HEK293T (cell line): ENCODE measurements at places on chromosomes 3 and 15.

DNA sequence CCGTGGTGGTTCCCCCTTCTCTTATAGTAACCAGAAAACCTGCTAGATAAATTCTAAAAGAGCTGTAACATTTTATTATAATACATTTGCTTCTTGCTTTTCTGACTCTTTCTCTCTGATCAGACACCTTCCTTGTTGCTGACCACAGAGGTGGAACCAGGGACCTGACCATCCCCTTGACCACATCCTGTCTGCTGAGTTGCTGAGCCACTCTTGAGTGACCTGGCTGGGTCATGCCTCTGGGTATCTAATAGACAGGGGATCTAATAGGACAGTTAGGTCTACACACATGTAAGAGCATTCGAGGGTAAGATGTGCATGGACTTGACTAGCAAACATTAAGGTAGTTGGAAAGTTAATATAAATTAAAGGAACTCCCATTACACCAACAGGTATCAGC, 22.8 kb upstream of the TRIM59 start:
- DNase-seq: no peak

DNA sequence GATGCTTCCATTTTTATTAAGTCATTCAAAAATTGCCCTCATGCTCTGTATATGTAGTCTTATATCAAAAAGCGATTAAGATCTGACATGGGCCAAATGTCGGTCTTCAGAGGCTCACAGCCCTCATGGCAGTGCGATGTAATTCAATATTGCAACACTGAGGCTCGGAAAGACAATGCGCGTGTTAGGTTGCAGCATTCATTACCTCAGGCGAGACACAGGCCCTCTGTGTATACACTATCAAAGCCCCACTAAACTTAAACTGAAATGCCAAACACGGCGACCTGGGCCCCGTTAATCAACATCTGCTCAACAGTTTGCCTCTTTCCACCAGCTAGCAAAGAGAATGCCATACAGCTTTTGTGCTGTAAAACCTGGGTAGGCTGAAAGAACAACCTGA, 413.4 kb downstream of the ERC2 start:
- DNase-seq: peak; percentile 32

DNA sequence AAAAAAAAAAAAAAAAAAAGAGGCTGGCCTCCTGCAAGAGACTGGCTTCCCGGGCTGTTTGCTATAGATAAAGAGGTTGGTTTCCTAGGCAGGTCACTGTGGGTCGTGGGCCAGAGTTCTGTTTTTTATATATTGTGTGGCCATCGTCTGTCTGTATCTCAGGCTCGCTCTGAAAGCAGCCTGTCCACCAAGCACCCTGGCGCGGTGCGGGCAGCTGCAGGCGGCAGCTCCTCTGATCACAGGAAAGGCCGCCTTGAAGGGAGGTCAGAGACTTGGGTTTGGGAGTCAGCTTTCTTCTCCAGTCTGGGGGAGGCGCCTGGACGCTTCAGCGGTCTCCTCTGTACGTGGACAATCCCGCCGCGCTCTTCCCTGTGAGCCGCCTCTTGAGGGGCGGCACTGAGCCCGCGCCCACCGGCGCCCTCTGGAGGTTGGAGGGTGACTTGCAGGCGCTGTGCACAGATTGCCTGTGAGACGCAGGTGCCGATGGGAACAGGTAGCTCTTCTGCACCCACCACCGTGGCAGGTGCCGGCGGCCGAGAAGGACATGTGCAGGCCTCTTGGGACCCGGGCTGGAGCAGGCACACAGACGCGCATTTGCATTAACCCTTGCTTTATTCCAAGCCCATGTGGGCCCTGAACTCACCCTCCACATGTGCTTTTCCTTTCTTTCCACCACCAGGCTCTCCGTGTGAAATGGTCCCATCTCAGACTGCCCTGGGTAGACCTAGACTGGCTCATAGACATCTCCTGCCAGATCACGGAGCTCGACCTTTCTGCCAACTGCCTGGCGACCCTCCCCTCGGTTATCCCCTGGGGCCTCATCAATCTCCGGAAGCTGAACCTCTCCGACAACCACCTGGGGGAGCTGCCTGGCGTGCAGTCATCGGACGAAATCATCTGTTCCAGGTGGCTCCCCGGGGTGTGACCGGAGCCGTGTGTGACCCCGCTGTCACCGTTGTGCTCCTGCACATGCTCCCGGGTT, 89.3 kb downstream of the LRRK1 start:
- DNase-seq: peak; percentile 92

- no peak for DNase-seq
Observed at GRCh38 chr3:62677926-62678325, 197.3 kb downstream of the CADPS start.
